Sciatic nerve (tissue), 2 donors: ENCODE measurements at places on chromosomes 12 and 14.

DNA sequence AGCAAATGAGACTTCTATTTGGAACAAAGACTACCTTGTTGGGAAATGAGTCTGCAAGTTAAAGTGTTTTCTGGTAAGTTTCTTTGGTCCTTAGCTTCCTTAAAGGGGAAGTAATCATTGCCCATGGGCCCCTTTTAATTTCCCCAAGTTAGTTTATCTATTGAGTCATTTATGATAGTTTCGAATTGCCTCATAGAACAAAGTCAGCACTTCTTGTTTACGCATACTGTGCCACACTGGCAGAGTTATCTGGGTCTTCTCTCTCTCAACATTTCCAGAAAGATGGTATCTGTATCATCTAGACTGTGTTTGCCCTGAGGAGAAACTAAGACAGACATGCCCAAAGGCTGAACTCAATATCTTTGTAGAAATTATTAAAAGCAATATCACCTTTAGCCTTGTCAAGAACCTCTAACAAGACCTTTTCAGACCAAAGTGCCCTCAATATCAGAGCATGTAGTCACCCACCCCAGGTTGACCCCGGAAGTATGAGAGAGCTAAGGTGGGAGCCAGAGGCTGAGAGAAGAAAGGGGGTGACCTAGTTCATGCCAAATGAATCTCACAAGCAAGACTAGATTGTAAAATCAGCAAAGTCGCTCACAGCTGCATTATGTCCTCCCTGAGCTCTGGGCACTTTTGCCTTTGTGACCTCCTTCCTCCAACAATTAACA, 40.0 kb downstream of the GPR65 start:
- DNase-seq, result no peak

DNA sequence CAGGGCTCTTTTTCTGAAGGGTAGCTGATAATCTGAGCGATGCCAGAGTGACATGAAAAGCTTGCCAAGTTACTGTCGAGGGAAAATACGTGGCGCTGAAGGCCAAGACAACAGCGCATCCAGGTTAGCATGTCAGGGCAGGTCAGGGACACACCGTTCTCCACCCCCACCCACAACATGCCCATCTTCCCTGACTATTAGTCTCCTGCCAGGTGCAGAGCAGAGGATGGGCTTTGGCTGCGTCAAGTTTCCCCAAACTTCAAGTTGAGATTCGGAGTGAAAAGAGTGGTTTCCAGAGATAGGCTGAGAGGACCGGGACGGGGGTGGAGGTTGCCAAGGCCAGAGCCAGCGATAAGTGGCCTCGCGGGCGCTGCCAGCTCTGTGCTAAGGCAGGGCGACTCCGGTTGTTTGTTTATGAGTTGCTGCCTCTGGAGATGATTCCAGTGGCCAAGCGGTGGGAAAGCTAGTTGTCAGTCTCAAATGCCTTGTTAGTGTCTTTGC, 1.7 kb downstream of the TRHDE start:
- no peak for DNase-seq

- no peak for DNase-seq
Observed at GRCh38 chr12:20199780-20200179, 168.6 kb upstream of the PDE3A start.

DNA sequence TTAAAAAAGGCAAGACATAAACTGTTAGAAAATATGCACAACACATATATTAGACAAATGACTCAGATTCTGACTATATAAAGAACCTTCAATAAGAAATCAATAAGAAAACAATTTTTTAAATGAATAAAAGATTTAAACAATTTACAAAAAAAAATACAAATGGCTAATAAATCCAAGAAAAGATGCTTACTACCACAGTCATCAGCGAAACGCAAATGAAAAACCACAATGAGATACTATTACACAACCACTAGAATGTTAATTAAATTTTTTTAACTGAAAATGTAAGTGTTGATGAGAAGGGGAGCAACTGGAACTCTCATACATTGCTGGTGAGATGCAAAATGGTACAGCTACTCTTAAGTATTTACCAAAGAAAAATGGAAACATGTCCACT, 24.4 kb downstream of the OSBPL8 start:
- DNase-seq, result no peak

GRCh38 chr12:110134691-110135411, 10.7 kb downstream of the IFT81 start:
- DNase-seq, result no peak

DNA sequence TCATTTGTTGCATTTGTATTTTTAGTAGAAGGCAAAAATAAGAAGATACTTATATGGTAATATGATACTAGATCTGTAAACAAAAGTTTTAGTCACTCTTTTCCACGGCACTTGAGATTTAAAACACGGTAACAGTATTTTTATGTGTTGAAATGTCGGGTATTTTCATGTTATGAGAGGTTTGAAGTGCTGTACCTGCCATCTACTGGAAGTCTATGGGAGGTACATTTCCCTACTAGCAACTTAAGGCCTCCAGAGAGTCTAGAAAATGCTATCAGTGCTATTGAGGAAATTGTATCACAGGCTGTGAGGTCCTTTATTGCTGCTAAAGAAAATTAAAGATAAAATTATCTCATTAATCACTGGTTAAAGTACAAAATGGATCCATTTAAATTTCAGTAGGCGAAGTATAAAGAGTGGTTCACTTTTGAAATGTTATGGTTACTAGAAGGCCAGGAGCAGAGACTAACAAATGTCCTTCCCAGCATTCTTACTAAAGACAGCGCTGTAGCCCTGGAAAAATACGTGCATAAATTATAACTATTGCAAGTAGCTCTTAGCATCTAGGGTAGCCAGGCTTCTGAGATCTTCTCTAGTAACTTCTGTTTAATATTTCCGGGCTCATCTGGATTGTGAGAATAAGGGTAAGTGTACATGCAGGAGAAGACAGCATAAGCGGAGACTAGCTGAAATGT, 77.6 kb upstream of the PRKD1 start:
- no peak for DNase-seq

DNA sequence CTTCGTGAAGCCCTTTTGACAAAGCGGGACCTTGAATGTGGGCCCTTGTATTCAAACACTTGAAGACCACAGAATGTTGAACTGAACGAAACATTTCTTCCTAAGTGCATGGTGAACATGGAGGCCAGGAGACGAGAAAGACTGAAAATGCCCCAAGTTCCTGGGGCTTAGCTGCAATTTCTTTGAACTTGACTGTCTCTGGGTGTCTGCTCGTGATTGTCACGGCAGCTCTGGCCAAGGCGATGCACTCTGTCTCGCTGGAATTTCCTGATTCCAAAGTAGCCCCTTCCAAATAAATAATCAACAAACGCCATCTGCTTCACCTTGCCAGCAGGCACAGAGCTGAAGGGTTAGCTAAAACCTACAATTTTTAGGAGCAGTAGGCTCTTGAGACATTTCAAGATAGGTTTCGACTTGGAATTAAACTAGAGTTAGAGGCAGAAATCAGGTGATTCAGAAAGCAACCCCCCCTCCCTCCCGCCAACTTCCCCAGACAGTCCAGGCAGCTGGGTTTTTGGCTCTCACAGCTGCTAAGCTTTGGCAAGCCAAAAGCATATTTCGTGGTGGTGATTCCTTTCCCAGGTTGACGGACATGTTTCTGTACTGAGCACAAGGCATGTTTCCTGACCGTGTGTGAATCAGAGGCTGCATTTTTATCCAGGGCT, 13.5 kb upstream of the IRF2BPL start:
- no peak for DNase-seq

DNA sequence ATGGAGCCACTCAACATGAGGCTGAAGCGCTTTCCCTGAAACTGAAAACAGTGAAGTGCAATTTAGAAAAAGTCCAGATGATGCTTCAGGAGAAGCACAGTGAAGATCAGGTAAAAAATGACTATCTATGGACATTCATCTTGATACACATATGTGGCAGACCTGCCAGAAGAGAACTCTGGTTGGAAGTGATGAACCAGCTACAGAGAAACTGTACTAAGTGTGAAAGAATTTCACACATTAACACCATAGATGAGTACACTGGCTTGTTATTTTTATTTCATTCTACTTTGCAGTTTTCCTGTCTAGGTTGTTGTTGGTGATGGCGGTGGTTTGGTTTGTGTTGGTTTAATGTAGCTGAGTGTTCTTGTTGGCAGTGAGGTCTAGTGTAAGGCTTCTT, 174.7 kb downstream of the ESR2 start:
- no peak for DNase-seq

GRCh38 chr14:69610020-69610873, 1.1 kb upstream of the SUSD6 start:
- no peak for DNase-seq
